ENCODE measurements at places on chromosomes 5 and 9. TPM values are rescaled to one million over a fixed set of nuclear protein-coding genes. Genes with fewer than 3 reads are reported as not detected.

The SLC22A4 gene
- total RNA-seq, result 8.5 TPM

The FOXD4L4 gene
- total RNA-seq, result 0.77 TPM

The ADAMTSL2 gene
- total RNA-seq, result 10.1 TPM

The ANKRD18B gene
- 0.65 TPM for total RNA-seq

The KCNIP1 gene
- total RNA-seq, result 1.7 TPM

The CDH6 gene
- 7.2 TPM for total RNA-seq

- no peak overlapping the region for H3K4me3 ChIP-seq
- no peaks in the 10 kb centered on the region for H3K36me3 ChIP-seq
- no peak overlapping the region for H3K27ac ChIP-seq
Observed at GRCh38 chr9:1460143-1460769, 410.1 kb downstream of the DMRT2 start.

GRCh38 chr5:131718487-131719014 is 78.3 kb downstream of the FNIP1 start:
- H3K27me3 ChIP-seq, result no peaks in the 10 kb centered on the region
- DNase-seq, result no peak
- peaks cover 43% of the 10 kb centered on the region for H3K36me3 ChIP-seq
- H3K27ac ChIP-seq, result no peak overlapping the region
- no peak overlapping the region for H3K4me3 ChIP-seq

- no peaks in the 10 kb centered on the region for H3K36me3 ChIP-seq
- peaks cover 4% of the 10 kb centered on the region for H3K27me3 ChIP-seq
Observed at GRCh38 chr9:109249615-109250014, 71.2 kb downstream of the EPB41L4B start.

- peaks cover 8% of the 10 kb centered on the region for H3K36me3 ChIP-seq
- peaks cover 40% of the 10 kb centered on the region for H3K4me1 ChIP-seq
- no peaks in the 10 kb centered on the region for H3K27me3 ChIP-seq
Observed at GRCh38 chr5:154937718-154938466, at the start of gene GEMIN5. GEMIN5 (minus strand) TSS chr5:154938211; CDS start chr5:154938133, 78 bp downstream.

DNA sequence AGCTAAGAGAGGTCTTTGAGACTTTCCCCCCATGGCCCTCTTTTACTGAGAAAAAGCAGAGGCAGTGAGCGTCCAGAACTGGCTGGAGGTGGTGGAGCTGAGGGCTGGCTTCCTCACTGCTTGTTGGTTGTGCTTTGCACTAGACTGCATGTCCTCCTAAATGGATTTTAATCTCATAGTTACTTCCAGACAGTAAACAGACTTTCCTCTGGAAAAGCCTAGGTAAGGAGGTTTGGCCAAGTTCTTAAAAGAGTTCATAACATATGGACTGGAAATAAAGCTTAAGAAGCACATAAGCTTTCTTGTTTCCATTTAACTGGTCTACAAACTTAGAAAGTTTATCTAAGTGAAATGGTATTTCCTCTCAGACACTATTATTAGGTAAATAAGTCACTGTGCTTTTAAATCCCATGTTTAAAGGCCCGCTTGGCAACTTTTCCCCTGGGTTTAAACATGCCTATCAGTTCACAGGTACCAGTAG is 2.0 kb downstream of the ASPN start:
- peak overlapping the region; percentile 46 for H3K27ac ChIP-seq
- H3K4me1 ChIP-seq, result peaks cover 23% of the 10 kb centered on the region
- DNase-seq, result no peak
- no peak overlapping the region for H3K4me3 ChIP-seq

DNA sequence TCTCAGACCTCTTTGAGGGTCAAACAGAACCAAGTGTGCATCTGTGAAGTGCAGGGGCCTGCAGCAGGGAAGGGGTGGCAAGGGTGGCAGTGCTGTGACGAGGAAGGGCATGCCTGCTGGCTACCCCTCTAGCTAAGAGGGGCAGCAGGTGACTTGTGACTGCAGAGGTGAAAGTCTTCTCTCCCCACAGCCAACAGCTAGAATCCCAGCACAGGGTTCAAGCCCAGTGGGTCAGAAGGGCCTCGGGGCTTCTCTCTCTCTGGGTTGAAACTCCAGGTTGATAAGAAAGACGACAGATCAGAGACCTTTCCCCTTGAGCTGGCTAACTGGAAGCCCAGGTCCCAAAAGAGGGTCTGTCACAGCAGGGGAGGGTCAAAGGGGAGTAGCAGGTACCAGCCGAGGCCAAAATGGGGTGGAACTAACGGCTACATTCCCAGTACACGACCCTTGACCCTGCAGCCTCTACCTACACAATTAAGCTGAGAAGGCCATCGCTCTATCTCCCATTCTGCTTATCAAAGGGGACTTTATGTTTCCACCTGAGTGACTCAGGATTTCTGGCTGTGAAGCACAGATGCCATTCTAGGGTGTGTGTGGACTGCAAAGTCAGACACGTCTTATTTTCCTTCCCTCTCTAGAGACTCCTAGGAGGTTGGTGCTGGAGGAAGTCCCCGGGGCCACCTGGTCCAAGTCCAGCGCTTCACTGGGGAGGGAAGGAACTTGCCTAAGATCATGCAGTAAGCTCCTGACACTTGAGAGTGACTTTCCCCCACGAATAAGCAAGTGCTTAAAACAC is 14.6 kb downstream of the ANKS6 start:
- H3K4me1 ChIP-seq, result peaks cover 15% of the 10 kb centered on the region
- no peaks in the 10 kb centered on the region for H3K27me3 ChIP-seq
- peaks cover 10% of the 10 kb centered on the region for H3K36me3 ChIP-seq
- peak; percentile 73 for DNase-seq

- peak; percentile 37 for DNase-seq
- no peak overlapping the region for H3K27ac ChIP-seq
- H3K36me3 ChIP-seq, result peaks cover 64% of the 10 kb centered on the region
- no peak overlapping the region for H3K4me3 ChIP-seq
Observed at GRCh38 chr9:121784731-121785411, 133.4 kb downstream of the DAB2IP start.

GRCh38 chr9:132894346-132894745 is 15.6 kb downstream of the SPACA9 start:
- DNase-seq, result no peak
- H3K4me3 ChIP-seq, result no peak overlapping the region
- H3K36me3 ChIP-seq, result peaks cover 55% of the 10 kb centered on the region

GRCh38 chr9:74755355-74755754 is 132.4 kb downstream of the TRPM6 start:
- H3K27me3 ChIP-seq, result no peaks in the 10 kb centered on the region
- no peaks in the 10 kb centered on the region for H3K36me3 ChIP-seq
- H3K4me1 ChIP-seq, result no peaks in the 10 kb centered on the region
- no peak overlapping the region for H3K4me3 ChIP-seq

GRCh38 chr5:143593723-143594122 is 190.2 kb upstream of the NR3C1 start:
- no peaks in the 10 kb centered on the region for H3K36me3 ChIP-seq
- H3K27me3 ChIP-seq, result no peaks in the 10 kb centered on the region
- no peaks in the 10 kb centered on the region for H3K4me1 ChIP-seq
- no peak overlapping the region for H3K4me3 ChIP-seq
- no peak overlapping the region for H3K27ac ChIP-seq

DNA sequence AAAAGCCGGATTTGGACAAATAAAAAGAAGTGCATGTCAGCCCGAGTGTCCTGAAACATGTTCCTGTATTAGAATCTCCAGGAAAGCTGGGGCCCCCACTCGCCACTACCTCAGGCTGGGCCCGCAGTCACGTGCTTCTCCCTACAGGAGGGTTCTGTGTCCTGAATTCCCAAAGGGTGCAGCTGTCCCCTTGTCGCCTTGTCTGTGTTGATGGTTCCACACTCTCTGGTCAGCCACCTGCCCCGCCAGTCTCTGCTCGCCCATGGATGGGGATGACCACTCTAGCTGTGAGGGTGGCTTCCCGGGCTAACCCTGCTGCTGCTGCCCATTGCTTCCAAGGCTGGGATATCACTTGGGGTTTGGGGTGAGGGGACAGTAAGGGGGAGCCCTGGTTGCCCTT is 3.1 kb upstream of the TMEM250 start:
- H3K4me3 ChIP-seq, result no peak overlapping the region
- H3K27ac ChIP-seq, result no peak overlapping the region
- H3K36me3 ChIP-seq, result no peaks in the 10 kb centered on the region
- H3K4me1 ChIP-seq, result peaks cover 30% of the 10 kb centered on the region
- H3K27me3 ChIP-seq, result peaks cover 7% of the 10 kb centered on the region

- H3K4me3 ChIP-seq, result no peak overlapping the region
- H3K27ac ChIP-seq, result no peak overlapping the region
- H3K4me1 ChIP-seq, result no peaks in the 10 kb centered on the region
Observed at GRCh38 chr5:107605596-107606125, 65.1 kb downstream of the EFNA5 start.
